ENCODE measurements at places on chromosomes 5 and 9.

- no peaks in the 10 kb centered on the region for H3K27me3 ChIP-seq
- H3K36me3 ChIP-seq = no peaks in the 10 kb centered on the region
- no peaks in the 10 kb centered on the region for H3K4me1 ChIP-seq
- DNase-seq = no peak
- no peak overlapping the region for H3K4me3 ChIP-seq
These were observed 157.4 kb downstream of the EDIL3 start for GRCh38 chr5:84227236-84227635.

DNA sequence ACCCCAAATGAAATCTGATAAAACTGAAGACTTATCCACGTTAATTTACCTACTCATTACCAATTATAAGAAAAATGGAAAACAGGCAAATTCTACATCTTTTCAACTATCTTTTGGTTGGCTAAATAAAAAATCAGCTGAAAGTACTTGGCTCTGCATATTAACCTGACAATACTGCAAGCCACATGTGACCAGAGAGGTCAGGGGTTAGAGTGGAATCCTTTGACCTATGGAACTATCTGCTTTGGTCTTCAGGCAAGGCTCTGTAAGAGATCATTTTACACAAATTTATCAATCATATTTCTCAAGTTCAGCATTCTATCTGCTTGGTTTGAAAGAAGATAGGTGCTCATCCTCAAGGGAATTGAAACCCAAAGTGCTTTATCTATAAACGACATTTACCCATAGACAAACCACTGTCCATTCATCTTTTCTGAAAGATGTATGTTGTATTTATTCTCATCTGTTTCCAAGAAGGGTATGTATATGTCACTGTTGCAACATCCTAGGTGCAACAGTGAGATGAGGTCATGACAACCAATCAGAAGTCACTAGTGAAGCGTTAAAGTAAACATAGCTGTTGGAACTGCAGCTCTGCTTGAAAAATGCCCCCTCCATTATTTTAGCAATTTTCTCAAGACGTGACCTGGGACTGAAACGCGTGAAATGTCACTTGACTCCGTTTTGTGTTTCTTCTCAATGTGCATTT lies 144.9 kb upstream of the POU5F2 start:
- H3K4me1 ChIP-seq = peaks cover 23% of the 10 kb centered on the region
- no peak overlapping the region for H3K27ac ChIP-seq
- no peak overlapping the region for H3K4me3 ChIP-seq
- no peaks in the 10 kb centered on the region for H3K27me3 ChIP-seq

DNA sequence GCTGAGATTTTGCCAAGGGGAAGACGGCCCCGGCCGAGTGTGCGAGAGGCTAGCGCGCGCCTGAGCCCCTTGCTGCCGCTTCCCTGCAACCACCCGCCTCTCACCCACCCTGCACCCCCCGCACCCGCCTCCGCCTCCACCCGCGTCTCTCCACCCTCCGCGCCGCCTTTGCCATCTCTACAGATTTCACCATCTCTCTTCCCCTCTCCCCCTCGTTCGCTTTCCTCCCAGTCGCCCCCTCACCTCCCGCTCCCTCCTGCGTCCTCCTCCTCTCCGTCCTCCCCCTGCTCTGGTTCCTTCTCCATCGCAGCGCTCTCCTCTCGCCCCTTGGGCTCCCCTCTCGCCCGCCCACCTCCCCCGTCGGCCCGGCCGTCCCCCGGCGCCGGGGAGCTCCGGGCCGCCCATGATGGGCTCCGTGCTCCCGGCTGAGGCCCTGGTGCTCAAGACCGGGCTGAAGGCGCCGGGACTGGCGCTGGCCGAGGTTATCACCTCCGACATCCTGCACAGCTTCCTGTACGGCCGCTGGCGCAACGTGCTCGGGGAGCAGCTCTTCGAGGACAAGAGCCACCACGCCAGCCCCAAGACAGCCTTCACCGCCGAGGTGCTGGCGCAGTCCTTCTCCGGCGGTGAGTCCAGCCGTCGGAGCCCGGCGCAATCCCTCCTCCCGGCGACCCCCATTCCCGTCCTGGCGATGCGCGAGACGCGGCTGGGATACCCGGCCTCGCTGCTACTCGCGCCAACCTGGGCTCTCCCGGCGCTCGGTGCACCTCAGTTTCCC lies at the start of gene PRDM12:
Gene PRDM12 (plus strand): TSS at position 344 of the 778 bp plus-strand sequence. CDS start 60 bp downstream, at position 404.
- peaks cover 5% of the 10 kb centered on the region for H3K36me3 ChIP-seq
- DNase-seq = no peak
- H3K27ac ChIP-seq = no peak within 1 kb of the TSS
- no peaks in the 10 kb centered on the region for H3K4me1 ChIP-seq

GRCh38 chr9:3578786-3579185 lies 53.0 kb upstream of the RFX3 start:
- peaks cover 5% of the 10 kb centered on the region for H3K36me3 ChIP-seq
- no peaks in the 10 kb centered on the region for H3K4me1 ChIP-seq
- no peaks in the 10 kb centered on the region for H3K27me3 ChIP-seq
- no peak overlapping the region for H3K4me3 ChIP-seq
- H3K27ac ChIP-seq = no peak overlapping the region

- H3K4me3 ChIP-seq = no peak overlapping the region
- peaks cover 22% of the 10 kb centered on the region for H3K27me3 ChIP-seq
- DNase-seq = no peak
- no peaks in the 10 kb centered on the region for H3K4me1 ChIP-seq
- H3K36me3 ChIP-seq = no peaks in the 10 kb centered on the region
These were observed 64.6 kb upstream of the SHB start for GRCh38 chr9:38133595-38133994.

GRCh38 chr5:65204966-65205365 lies 276.8 kb downstream of the ADAMTS6 start:
- no peak overlapping the region for H3K4me3 ChIP-seq
- H3K4me1 ChIP-seq = no peaks in the 10 kb centered on the region
- no peak overlapping the region for H3K27ac ChIP-seq
- H3K27me3 ChIP-seq = no peaks in the 10 kb centered on the region
